NCI-H2171 (cell line): ENCODE measurements at places on chromosomes 3 and 15.

- DNase-seq, result no peak
These were observed 295.8 kb downstream of the MAGI1 start for GRCh38 chr3:65742914-65743313.

DNA sequence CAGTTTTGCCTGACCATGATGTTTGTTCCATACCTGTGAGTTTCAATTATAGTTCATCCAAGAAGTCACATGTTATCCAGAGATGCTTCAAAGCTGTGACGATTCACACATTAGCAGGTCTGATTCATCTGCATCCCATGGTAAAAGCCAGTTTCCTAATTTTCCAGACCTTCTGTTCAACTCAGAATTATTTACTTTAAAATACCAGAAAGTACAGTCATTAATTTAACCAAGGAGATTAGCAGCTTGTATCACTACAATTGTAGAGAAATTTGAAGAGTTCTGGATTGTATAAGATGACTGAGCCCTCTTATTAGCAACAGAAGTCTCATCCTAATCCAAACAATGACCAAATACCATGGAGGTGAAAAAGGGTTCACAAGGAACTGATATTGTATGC, 76.1 kb upstream of the THBS1 start:
- DNase-seq, result no peak

DNA sequence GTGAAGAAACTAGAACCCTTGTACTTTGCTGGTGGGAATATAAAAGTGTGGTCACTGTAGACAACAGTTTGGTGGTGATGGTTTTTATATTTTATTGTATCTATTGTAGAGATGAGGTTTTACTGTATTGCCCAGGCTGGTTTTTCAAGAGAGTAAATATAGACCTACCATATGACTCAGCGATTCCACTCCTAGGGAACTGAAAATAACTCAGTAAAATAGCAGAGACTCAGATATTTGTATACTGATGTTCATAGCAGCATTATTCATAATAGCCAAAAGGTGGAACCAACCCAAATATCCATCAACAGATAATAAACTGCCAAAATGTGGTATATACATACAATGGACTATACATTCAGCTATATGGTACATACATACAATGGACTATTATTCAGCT, 68.8 kb upstream of the IL12A start:
- DNase-seq, result no peak

GRCh38 chr3:103184772-103185171, 750.0 kb downstream of the ZPLD1 start:
- DNase-seq, result no peak

DNA sequence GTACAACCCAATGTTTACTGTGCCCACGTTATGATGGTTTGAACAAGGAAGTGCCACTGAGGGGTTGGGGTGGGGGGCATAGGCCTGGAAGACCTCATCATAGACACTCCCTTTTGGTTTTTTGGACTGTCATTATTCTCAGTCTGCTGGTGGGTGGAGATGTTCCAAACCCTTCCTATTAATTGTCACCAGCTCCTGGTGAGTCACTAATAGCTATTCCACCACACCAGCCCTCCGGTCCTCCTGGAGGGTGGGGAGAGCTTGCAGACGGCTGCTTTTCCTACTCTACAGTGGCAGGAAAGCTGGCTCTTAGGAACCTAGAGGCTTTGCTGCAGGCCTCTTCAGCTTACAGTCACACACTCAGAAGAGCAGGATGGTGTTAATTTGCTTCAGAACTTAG, 9.0 kb upstream of the COPG1 start:
- no peak for DNase-seq

DNA sequence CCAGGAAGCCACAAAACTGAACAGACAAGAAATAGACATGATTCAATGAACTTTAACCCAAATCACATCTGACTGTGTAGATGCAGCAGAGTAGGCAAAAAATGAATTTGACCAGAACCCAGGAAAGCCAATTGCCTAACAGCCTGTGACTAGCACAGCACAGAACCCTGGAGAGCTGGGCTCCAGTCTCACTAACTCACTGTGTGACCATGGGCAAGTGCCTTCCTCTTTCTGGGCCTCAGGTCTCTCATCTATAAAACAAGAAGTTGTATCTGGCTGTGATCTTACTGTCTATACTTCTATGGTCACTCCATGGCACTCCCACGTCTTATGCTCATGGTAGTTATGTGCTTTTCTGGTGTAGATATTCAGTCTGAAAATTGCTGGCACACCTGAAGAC, 48.1 kb upstream of the USP3 start:
- no peak for DNase-seq

DNA sequence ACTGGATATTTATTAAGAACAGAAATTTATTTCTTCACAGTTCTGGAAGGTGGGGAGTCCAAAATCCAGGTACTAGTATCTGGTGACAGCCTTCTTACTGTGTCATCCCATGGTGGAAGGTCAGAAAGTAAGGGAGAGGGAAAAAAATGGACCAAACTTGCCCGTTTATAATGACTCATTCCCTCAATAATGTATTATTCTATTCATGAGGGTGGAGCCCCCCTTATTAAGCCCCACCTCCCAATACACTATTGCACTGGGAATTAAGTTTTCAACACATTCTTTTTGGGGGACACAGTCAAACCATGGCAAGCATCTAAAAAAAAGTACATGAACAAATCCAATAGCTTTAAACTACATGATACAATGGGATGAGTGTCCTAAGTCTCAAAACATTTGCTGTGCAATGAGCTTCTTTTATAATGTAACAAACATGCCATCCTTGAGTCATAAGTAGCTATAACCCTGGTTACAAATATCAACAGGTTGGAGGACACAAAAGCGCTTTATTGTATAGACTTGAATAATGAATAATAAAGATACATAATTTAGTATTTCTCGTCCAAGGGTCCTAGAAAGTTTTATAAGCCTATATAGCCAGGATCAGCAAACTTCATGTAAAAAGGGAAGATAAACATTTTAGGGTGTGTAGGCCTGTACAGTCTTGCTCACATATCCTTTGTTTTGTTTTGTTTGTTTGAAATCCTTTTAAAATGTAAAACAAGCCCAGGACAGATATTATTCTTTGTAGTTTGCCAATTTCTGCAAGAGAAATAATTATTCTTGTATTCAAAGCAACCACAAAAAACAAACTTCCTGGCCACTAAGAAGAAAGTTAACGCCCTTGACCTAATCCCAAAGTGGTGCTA, 160.6 kb upstream of the RAP2B start:
- no peak for DNase-seq

DNA sequence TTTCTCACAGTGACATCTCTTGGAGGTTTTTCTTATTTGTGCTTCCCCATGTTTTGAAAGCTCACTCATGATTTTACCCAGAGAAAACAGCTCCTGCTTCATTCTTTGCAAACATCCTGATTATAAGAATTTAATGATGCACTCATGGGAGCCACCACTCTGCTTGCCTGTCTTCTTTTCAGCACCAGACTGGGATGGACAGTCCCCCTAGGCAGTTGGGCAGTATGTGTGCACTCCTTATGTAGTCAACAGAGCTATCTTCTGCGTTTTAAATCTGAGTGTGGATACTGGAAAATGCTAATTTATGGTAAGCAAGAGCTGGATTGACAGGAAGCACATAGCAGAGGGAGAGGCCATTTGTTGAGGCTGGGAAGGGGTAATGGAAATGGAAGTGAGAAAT, 276.1 kb downstream of the AGBL1 start:
- no peak for DNase-seq

- no peak for DNase-seq
These were observed 215.9 kb downstream of the BBX start for GRCh38 chr3:107738486-107739183.

DNA sequence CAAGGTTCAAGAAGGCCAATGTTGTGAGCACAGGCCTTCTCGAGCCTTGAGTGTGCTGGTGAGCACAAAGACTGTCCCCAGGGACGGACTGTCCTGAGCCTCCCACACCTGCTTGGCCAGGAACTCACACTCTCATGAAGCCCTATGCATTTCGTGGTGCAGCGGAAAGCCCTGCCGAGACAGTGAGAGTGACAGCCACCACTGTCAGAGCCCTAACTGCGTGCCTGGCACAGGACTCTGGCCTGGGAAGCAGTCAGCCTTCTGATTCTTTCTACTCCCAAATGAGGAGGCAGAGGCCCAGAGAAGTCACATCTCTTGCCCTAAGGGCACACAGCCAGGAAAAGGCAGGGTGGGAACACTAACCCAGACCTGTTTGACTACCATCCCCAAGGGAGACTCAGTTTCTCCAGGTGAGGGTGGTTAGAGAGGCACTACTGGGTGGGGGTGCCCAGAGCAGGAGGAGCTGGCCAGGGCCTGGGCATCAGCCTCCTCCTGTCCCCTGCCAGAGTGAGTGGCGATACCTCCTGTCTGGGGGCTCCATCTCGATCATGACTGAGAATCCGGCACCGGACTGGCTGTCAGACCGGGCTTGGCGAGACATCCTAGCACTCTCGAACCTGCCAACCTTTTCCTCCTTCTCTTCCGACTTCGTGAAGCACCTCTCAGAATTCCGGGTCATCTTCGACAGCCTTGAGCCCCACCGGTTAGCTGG, 50.8 kb downstream of the SEMA3G start:
- DNase-seq, result no peak

DNA sequence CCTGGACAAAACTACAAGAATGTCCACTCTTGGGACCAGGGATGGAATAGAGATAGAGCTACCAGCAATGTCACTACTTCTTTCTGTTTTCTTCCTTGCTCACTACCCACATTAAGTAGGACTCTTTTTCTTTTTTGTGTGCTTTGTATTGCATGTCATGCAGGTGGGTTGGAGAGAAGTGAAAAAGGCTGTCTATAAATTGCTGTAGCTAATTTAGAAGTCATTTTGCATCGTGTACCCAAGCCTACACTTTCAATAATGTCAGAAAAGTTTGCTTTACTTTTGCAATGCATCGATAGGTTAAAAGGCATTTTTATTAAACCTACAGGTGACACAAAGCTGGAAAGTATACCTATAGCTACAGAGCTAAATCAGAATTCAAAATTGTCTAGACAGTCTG, 58.9 kb downstream of the GTF2E1 start:
- DNase-seq, result no peak

DNA sequence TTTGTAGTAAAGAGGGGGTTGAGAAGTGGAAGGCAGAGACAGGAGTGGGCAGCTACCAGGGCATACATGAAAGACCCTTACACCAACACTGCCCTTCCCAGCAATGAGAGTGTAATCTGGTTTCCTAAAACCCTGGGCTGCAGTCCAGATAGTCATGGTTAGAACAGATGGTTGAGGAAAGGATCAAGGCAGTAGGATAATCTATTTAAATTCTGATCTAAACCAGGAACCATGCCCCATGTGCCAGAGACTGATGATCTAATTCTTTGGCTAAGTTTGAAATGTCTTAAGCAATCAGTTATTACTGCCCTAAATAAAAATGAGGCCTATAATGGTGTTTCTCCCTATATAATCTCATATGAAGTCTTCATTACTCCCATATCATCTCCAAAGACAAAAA, 59.6 kb downstream of the PRTG start:
- no peak for DNase-seq

DNA sequence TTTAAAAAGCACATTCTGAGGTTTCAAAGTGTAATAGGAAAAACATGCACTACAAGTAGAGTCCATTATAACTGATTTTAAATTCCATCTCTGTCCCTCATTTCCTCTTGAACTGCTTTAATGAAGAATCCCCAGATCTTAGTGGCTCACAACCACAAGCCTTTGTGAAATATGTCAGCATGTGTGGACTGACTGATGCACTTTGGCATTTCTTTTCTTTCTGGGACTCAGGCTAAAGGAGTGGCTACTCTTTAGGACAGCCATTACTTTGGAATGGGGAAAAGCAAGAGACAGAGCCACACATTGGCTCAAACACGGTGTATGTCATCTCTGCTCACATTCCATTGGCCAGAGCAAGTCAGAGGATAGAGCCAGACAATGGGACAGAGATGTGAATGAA, 139.6 kb downstream of the GRM7 start:
- no peak for DNase-seq

GRCh38 chr15:74129586-74130154, 716 bp upstream of the ISLR2 start:
- DNase-seq, result no peak

DNA sequence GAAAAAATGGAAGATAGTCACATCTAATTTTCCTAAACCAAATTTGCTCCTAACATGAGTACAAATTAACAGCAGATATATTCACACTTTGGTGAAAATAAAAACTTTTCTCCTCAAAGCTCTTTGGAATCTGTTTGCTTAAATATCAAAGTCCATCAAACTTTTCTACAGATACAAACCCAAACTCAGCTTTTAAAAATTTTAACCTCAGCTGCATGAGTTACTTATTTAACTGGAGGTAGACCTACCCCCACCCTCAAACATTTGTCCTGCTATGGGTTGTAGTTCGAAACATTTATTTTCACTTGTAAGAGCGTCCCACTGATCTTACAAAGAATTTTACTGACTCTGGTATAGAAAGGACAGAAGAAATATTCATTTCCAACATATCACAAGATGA, 8.9 kb upstream of the XYLB start:
- no peak for DNase-seq

DNA sequence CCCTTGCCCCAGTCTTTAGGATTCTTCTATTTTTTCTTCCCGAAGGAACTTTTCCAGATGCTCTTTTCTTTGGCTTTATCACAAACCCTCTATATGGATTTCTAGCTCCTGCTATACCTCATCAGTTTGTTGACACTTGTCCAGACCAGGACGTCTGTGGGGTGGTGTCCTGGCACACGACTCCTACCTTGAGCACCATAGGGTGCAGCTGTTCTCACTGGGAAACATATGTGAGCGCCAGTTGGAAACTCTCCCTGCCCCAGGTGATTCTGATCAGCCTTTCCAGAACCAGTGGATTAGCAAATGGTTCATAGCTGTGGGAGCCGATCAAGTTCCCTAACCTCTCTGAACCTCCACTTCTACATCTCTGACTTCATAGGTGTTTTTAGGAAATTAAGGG, 40.6 kb upstream of the USP3 start:
- no peak for DNase-seq

DNA sequence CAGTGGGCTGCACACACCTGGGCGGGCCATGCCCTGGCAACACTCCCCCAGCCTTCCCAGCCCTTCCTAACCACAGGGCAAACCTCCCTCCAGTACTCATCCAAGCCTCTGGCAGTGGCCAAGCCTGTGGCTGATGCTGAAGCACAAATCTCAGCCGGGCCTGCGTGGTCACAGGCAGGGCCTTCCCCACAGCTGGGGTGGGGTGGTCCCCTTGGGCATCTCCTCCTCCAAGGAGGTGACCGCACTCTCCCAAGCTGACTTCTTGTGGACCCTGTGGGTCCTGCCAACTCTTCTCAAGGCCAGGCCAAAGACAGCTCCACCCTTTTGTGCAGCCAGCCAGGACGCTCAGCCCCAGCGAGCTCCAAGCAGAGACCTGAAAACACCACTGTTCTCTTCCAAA, 21.4 kb downstream of the GRAMD2A start:
- DNase-seq, result no peak

DNA sequence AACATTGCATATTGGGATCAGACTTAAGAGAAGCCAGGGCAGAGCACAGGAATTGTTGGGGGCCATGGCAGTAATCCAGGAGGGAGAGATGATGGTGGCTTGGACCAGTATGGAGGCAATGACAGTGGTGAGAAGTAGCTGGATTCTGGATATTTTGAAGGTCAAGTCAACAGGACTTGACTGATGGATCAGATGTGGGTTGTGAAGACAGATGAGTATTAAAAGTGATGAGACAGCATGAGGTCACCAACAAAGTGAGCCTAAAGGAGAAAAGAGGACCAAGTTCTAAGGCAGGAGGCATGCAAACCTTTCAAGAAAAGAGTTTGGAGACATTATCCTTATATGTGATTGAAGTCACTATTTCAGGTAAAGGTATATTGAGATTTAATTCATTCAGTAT, 56.6 kb upstream of the TIPARP start:
- DNase-seq, result no peak

GRCh38 chr3:45381168-45381852, 7.1 kb upstream of the LARS2 start:
- no peak for DNase-seq
